Hindlimb muscle (tissue), 1 donor: ENCODE measurements at places on chromosomes 6 and 20. TPM values are rescaled to one million over a fixed set of nuclear protein-coding genes. Genes with fewer than 3 reads are reported as not detected.

DNA sequence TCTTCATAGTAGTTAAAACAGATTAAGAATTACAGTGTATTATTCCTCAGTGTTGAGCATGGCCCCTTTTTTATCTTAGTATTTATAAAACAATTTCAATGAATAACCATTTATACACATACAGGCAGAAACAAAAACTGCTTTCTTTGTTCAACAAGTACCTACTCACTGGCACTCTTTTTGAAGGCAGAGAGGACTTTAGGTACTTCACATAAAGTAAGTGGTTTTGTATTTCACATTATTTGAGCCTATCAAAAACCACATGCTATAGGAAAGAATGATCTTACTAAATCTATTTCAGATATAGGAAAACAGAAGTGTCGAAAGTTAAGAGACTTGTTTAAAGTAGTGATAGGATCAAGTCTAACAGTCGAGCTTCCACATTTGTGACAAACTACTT lies 73.8 kb downstream of the PRKN start:
- no peak for DNase-seq

- no peak for DNase-seq
Measured at GRCh38 chr6:51028276-51028675, 209.6 kb downstream of the TFAP2B start.

DNA sequence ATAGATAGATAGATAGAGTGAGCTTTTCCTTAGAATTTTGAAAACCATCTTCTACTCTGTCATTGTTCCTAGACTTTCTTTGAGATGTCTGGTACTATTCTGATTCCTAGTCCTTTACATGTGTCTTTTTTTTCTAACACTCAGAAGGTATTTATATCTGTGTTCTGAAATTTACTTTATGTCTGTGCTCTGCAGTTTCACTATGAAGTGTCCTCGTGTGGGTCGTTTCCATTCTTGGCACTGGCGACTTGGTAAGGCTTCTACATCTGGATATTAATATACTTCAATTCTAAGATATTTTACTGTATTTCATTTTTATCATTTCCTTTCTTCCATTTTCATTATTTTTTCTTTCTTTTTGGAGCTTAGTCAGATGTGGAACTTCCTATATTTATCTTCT lies 87.0 kb downstream of the FHL5 start:
- DNase-seq = no peak

DNA sequence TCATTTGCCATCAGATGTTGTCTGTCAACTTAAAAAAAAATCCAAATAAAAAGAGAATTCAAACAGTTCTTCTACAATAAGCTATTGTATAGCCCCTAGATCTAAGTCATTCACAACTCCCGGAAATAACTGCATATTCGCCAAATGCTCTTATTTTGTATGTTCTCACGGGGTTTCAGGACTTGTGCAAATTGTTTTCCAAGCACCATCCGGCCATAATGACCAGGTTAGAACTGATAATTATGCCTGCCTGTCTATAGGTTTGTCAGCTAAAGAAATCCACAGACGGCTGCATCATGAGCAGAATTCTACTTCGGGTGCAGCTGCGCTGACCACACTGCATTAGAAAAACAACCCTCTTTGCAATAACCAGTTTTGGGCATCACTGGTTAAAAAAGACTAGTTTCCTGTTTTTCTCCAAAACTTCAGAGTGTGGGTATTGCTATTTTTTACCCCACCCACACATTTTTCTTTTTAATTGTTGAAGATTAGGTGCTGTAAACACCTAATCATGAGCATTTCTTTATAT lies 87.7 kb downstream of the HIVEP2 start:
- DNase-seq = no peak

GRCh38 chr20:53926428-53927028 lies 143.9 kb downstream of the BCAS1 start:
- no peak for DNase-seq

DNA sequence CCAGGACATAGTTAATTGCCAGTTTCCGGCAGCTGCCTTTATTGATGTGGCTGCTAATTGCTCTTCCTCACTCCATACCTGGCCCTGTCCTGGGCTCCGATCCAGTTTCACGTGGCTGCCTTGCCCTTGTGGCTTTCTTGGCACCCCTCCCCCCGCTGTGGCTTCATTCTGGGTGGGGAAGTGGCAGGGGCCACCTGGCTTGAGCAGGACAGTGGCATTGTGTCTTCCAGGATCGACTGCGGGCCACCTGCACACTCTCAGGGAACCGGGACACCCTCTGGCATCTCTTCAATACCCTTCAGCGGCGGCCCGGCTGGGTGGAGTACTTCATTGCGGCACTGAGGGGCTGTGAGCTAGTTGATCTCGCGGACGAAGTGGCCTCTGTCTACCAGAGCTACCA lies 10.8 kb downstream of the MAVS start:
- no peak for DNase-seq

DNA sequence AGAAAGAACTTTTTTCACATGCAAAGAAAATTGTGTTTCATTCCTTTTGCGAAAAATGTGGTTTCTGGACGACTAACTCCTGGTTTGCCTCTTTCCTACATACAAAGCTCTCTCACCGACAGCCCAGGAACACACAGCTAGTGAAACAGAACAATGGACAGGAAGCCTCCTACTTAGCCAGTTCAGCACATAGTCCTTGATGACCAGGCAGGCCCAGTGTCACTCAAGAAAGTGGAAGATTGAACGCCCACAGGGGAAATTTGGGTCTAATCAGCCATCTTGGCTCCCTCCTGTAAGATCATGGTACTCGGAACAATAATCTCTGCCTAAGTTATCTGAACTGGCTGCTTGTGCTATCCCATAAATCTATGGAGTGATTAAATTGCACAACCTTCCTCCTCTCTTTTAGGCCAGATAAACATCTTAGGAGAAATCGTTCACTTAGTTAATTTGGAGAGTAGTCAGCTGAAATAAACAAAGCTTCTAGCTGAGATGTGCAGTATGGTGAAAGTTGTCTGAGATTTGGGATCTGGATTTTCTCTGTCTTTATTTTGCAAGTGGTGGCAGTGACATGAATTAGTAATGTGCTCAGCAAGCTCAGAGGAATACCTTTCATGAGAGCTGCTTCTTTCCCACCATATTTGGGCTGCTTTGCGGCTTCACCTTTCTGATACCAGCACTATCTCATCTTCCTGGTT lies 147.0 kb downstream of the MTFR2 start:
- no peak for DNase-seq

GRCh38 chr20:34639755-34640222 lies 37.1 kb downstream of the PIGU start:
- no peak for DNase-seq

DNA sequence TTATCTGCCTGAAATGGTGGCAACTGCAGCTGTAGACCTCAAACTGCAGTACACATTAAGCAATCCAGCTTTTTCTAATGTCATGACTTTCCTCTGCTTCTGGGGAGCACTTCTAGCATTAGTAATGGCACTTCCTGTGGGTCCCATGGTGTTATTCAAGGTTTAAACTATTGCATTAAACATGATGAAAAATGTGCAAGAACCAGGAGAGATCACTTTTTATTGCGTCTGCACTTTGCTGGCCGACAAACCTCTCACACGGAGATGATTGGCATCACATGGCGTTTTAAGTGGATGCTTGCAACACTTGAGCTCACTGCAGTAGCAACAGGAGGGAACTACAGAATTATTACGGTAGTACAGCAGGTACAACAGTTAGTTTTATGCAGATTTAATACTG lies 148.4 kb downstream of the HIVEP2 start:
- no peak for DNase-seq

GRCh38 chr6:155943635-155944034 lies 488.0 kb upstream of the NOX3 start:
- no peak for DNase-seq

- DNase-seq = no peak
Measured at GRCh38 chr6:15790116-15790515, 127.3 kb upstream of the DTNBP1 start.

GRCh38 chr6:20370801-20371200 lies 30.9 kb upstream of the E2F3 start:
- DNase-seq = no peak

DNA sequence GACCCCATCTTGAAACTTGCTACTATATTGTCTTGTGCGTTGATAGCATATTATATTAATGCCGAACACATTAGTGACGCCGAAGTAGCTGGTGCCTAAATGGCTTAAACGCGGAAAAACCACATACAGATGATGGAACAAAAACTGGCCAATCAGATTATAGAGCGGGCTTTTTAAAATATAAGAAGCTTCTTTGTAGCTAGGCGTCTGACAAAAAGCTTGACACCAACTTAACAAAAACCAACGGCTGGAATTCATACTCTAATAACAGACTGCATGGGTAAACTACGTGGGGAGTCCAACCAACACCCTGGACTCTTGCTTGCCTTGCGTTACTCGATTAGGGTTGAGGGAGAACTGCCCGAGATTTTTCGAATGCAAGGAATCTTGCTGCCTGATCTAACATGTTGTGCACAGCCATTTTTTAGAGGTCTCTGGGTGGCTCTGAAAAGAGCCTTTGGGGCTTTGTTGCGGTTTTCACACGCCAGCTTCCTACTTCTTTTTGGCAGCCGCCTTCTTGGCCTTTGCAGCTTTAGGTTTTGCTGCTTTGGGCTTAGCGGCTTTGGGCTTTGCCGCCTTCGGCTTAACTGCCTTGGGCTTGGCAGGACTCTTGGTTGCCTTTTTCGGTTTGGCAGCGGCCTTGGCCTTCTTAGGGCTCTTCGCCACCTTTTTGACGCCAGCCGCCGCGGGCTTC lies 45.7 kb downstream of the OR2B2 start:
- DNase-seq = peak; percentile 66

DNA sequence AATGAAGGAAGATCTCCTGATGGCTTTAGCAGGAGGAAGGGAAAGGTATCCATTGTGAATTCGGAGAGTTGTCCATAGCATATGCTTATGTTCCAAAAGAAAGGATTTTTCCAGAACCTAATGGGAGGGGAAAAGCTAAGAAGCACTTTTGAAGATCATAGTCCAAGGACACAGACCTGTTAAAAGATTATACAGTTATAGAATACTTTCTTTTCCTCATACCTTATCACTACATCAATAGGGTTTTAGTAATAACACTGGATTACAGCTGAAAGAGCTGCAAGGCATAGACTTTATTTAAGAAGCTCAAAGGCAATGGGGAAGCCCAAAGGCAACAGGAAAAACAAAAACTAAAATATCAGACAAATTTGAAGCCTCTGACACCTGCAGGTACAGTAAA lies 39.8 kb upstream of the SLC24A3 start:
- DNase-seq = no peak

DNA sequence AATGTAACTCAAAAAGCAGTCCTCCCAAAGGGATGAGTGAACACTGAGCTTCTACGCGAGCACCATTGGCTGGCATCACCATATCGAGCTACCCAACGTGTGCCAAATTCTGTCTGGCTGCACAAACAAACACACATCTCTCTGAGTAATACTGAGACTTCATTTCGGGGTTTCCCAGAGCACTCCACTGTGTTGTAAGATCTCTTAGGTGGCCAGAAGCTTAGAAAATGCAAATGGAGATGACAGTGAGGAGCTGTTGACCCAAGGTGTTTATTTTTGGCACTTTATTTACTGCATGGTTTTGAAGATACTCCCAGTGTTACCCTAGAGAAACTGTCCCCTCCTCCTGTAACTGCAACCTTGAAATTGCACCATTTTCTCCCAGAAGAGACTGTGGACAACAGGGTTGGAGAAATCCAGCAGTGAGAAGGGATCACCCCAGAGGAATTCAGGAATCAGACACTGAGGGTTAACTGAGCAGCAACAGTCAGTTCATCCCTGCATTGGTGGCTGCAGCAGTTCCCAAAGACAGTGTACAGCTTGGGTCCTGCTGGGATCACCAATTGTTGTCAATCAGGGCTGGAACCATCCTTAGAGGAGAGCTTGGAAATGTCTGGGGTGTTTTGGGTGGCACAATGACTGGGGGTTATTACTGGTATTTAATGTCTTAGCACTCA lies 1.0 kb upstream of the RIPOR2 start:
- DNase-seq = no peak

DNA sequence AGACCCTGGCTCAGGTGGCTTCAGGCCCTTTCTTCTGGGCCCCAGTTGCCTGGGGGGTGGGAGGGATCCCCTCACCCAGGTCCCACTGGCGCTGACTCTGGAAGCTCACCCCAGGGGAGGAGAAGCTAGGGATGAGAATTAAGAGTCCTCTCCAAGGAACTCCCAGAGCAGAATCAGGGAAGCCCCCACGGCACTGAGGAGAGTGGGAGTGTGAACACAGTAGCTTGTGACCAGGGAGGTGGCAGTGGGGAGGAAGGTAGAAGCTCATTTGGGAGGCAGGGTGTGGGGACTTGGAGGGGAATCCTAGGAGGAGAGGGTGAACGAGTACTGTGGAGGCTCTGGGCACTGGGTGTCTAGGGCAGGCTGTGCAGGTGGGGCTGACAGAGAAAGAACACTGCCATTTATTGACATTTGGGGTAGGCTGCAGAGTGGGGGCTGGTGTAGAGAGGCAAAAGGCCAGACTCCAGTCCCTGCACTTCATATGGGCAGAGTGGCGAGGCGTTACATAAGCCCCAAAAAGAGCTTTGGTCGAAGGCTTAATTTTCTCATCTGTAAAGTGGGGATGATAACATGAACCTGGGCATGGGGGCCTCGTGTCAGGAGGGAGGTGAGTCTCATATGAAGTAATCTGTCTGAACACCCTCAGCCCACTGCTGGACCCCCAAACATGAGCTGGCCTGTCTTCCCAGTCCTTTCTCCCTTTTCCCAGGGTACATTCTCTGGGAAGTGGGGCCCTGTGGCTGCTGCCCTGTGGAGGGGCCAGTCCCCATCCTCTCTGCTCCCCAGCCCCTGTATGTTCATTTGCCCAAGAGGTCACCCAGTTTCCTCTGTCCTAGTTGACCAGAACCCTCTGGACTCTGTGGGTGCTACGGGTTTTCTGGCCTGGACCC lies 80.5 kb downstream of the VEGFA start:
- DNase-seq = no peak

- peak; percentile 33 for DNase-seq
Measured at GRCh38 chr6:127267646-127268625, 1.3 kb downstream of the RNF146 start.

- no peak for DNase-seq
Measured at GRCh38 chr20:49560186-49560585, 7.8 kb downstream of the PTGIS start.

Gene GPR6
- not detected for polyA plus RNA-seq

Gene SIRPA
- polyA plus RNA-seq = 41.6 TPM

Gene MYT1
- 0.05 TPM for polyA plus RNA-seq

Gene MAS1
- polyA plus RNA-seq = 0.25 TPM
